ENCODE measurements at places on chromosomes 7 and 10.

GRCh38 chr10:78185693-78186055, 152.0 kb downstream of the RPS24 start:
- no peak for DNase-seq

DNA sequence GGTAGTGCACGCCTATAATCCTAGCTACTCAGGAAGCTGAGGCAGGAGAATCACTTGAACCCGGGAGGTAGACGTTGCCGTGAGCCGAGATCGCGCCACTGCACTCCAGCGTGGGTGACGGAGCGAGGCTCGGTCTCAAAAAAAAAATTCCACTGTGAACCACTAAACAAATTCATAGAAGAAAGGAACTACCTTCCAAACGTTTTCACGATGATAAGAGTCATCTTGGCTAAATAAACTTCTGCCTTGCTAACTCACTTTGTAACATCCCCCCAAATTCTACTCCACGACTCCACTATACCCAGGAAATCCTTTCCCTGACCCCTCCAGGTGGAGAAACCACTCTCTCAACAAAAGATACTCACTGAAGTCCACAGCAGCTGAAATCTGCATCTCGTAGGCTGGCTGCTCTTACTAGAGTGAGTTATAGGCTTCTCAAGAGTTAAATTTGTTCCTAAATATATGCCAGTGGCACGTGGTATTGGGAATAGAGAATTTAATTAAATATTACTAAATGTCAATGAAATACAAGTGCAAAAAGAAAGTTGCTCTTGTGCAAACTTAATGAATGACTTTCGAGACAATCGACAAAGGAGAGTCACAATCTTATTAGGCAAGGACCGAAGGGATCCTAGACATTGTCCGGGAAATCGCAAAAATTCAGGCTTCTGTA, 1.6 kb upstream of the GTF2I start:
- DNase-seq, result no peak

GRCh38 chr7:136104269-136104603, 127.1 kb upstream of the MTPN start:
- no peak for DNase-seq

DNA sequence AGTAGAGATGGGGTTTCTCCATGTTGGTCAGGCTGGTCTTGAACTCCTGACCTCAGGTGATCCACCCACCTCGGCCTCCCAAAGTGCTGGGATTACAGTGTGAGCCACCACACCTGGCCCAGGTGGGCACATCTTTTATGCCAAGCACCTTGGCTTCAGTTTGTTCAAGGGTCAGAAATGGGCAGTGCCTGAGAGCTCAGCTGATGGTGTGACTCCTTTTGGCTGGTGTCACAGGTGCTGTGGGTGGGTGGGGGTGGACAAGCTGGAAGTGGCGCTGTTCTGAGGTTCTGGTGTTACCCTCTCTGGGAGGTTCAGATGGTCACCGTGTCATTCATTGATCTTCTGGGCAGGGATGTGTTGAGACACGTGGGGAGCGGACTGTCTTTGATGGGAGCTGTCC, 11.5 kb downstream of the ADCY1 start:
- DNase-seq, result no peak

DNA sequence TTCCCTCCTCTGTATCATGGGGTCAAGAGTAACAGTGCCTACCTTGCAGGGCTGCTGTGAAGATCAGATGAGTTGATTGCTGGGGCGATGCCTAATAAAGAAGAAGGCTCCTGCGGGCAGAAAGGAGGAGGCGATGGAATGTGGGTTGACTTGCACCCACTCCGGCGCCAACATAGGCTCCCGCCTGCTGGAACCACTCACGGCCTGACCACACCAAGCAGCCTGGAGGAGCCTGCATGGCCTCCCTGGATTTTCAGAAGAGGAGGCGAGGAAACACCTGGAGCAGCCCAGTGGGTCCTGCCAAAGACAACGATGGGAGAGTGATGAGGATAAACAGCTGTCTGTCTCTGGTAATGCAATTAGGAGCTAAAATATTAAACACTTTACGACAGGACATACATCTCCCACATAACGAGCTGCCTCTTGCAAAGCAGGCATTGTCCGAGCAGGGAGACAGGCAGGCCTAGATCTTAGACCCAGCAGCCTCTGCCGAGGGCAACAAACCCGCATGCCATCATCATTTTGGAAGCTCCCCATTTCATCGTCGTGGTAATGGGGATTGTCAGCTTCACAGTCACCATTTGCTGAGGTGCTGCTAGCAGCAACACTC, 302.9 kb upstream of the ZMIZ1 start:
- DNase-seq, result no peak

Data from hematopoietic multipotent progenitor cell treated with erythropoietin and hydrocortisone succinate and interleukin-3 and kit ligand, for 17 days (in vitro differentiated cells).